ENCODE measurements at places on chromosomes 7 and 10.

DNA sequence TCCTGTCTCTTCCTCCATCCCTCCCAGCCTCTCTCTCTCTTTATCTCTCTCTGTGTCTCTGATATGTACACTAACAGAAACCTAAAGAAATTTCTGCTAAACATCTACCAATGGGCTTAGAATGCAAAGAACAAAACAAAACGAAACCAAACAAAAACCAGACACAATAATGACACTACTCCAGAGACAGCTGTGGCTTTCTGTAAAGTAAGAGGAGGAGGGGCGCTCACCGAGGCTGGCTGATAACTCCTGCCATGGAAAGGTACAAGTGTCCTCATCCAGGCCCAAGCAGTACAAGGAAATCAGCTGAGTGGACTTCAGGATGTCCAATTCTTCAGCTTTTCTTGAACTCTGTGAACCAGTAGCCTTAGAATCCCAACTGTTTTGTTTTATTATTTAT is 70.4 kb upstream of the FZD8 start:
- no peak for DNase-seq

GRCh38 chr7:44633254-44634186 is 27.1 kb downstream of the OGDH start:
- DNase-seq, result peak; percentile 27

DNA sequence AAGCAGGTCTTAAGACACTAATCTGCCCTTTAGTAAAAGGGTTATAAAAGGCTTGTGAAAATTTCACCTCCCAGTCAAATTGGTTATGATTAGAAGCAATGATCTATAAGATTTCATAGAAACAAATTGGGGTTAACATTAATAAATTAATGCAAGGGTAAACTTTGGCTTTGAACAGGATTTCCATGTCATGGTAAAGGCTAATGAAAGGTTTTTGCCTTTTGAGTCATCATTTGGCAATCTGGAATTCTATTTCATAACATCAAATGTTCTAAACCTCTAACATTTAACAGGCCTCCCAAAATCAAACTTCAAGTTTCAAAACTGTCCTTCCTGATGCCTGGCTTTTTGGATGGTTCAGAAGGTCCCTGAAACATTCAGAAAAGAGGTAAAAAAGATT is 62.4 kb downstream of the COA1 start:
- no peak for DNase-seq

DNA sequence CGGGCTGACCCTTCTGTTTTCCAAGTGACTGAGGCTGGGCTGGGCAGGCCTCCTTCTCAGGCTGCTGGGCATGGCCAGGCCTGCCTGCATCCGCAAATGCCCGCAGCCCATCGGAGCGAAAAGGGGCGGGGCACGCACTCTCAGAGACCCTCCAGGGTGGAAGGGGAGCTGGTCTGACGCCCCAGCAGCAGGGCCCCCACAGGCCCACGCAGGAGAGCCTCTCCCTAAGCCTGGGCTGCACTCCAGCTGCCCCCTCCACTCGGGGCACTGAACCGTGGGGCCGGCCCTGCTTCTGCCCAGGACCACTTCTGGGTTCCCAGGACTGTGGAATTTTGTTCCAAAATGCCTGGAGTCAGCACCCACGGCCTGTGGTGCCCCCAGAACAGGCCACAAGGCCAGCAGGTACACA is 9.3 kb downstream of the ADAP1 start:
- no peak for DNase-seq

GRCh38 chr7:49703337-49703736 is 70.1 kb upstream of the VWC2 start:
- no peak for DNase-seq

DNA sequence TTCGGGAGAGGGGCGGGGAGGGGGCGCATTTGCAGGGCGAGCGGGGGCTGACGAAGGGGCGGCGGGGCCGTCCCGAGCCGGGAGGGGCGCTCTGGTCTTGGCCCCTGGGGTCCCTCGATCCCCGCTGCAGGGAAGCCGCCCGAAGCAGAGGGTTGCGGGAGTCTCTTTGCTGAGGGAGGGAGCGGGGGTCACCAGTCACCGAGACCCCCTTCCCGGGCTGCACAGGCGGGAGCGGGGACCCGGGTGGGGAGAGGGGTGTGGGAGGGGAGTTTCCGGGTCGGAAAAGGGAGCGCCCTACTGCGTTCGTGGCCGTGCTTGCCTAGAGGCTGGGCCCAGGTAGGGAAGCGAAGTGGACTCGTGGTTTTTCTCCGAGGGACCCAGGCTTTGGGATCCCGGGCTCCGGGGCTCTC is 422 bp downstream of the AP1S1 start:
- no peak for DNase-seq

- no peak for DNase-seq
These were observed 90.6 kb downstream of the FAM171A1 start for GRCh38 chr10:15280462-15280861.

DNA sequence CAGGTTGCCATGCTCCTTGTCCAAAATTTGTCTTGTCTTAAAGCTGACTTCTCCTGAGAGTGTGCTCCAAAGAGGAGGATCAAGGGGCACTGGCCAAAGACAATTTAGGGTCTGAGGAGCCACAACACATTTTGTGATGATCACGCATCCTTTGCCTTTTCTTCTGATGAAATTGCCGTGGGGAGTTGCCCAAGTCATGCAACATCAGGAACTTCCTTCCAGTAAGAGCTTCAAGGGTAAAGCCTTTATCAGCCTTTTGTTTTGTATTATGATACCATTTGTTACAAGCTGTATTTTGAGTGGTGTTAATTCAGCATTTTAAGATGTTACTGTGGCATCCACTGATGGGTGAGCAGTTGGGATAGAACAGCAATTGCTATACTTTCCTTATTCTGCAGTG is 131.2 kb upstream of the MKI67 start:
- DNase-seq, result no peak

DNA sequence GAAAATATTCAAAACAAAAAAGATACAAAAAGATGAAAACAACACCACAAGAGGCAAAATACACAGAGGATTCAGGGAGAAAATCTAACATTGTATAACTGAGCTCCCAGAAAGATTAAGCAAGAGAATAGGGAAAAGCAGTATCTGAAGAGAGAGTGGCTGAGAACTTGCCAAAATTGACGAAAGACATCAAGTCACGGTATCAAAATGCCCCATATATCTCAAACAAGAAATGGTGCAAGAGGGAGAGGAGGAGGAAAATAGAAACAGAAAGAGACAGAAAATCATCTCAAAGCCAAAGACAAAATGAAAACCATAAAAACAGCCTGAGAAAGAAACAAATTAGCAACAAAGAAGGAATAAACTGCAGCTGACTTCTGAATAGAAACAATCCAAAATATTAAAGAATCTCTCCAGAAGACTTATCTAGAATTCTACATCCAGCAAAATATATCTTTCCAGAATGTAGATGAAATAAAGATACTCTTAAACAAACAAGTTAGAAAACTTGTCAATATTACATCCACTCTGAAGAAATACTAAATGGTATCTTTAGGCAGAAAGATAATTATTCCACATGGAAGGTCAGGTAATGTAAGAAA is 5.5 kb downstream of the USP6NL start:
- DNase-seq, result no peak

- DNase-seq, result no peak
These were observed 97.2 kb upstream of the PCGF5 start for GRCh38 chr10:91123261-91123660.

- no peak for DNase-seq
These were observed 22.8 kb upstream of the ARID5B start for GRCh38 chr10:61878740-61879068.

DNA sequence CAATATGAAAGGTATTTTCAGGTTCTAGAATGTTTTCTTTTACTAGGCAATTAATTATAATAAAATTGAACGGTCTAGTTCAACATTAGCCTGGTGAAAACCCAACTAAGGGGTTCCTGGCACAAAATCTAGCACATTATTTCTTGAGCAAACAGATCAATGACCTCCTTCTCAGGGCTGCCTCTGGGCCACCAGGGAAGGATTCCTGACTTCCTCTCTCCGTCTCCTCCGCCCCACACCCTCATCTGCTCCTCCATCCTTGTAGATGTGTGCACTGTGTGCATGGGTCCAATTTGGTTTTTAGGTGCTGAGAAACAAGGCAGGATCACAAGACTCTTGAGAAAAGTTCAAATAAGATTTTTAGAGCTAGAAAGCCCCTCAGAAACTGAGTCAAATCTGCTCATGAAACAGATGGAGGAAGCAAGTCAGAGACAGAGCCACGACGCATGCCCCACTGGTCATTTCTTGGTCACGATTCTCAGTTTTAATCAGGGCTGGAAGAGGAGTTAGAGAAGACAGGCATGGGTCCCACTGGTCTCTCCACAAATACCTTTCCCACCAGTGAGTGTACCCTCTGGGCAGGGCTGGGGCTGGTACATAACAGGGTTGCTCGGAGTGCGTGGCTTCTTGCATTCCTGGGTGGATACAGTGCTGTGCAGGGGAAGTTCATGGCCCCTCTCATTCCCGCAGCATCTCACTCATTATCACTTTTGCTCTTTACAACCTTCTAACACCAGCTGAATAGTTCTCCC is 3.8 kb downstream of the TRPV6 start:
- no peak for DNase-seq

DNA sequence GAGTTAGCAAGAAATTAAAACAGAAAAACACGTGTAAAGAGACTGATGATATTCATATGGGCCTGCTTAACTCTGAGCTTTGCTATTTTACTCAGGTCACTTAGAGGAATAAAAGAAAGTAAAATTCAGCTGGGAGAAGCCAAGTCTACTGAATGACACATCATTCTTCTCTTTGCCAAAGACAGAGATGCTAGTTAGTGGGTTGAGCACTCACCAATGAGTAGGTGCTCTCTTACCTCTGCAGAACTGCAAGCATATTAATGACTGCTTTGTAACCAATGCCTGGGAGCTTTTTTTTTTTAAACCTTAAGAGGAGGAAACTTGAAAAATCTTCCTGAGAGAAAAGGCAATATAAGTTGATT is 44.8 kb upstream of the BAMBI start:
- no peak for DNase-seq

GRCh38 chr7:1111156-1111555 is 23.2 kb downstream of the GPER1 start:
- DNase-seq, result no peak

- no peak for DNase-seq
These were observed 13.2 kb downstream of the YKT6 start for GRCh38 chr7:44213877-44214388.

DNA sequence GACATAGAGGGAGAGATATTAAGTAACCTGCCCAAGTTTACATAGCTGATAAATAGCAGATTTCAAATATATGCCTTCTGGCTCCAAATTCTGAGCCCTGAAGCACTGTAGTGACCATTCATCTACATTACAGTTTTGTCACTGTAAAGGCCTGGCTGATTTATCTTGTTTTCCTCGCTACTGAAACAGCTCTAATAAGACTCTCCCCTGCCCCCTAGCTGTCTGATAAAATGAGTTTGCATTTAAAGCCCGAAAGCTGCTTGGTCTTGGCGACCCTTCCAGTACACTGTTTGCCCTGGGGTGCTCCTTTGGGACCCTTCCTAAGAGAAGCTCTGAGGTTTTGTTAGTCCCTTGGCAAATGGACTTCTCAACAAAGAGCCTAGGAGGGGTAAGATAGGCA is 59.7 kb upstream of the RAB11FIP2 start:
- DNase-seq, result no peak

DNA sequence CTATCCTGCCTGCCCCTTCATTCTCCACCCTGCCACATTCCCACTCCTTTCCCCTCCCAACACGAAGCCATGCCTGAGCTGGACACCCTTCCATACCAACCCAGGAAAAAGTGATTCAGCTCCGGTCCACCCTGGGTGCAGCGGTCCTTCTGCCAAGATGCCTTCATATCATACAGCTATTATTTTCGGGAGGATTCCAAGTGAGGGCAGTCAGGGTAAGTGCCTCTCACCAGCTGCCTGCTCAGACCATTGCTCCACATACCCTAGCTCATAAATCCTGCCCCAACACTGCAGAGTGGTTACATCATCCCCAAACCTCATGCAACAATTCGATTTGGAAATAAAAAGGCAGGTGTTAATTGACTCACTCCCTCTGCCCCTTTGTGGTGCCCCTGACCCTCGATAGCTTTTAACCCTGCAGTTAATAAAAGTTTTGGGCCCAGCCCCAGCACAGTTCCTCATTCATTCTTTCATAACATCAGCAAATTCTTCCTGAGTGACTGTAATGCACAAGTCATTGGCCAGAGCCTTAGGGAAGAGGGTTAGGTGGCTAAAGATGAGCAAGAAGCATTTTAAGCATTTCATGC is 42.6 kb downstream of the ZNF503 start:
- no peak for DNase-seq

DNA sequence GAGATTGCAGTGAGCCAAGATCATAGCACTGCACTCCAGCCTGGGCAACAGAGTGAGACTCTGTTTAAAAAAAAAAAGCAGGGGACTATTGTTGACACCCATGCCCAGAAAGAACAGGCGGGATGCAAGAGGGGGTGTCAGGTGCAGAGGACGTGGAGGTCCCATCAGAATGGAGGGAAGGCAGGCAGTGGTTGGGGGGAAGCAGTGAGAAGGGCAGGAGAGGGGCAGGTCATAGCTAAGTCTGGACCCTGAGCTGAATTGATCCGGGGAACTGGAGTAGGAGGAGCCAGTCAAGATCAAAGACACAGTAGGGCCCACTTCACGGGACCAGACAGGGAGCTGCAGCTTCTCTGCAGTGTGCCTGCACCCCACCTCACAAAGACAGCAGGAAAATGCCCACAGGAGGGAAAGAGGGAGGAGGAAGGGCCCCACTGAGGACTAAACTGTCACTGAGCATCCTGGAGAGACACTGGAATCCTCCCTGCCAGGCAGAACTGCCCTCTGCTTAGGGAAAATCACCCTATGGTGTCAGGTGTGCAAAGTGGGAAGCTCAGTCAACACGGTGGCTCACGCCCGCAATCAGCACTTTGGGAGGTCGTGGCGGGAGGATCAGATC is 27.3 kb upstream of the ECHDC3 start:
- no peak for DNase-seq

DNA sequence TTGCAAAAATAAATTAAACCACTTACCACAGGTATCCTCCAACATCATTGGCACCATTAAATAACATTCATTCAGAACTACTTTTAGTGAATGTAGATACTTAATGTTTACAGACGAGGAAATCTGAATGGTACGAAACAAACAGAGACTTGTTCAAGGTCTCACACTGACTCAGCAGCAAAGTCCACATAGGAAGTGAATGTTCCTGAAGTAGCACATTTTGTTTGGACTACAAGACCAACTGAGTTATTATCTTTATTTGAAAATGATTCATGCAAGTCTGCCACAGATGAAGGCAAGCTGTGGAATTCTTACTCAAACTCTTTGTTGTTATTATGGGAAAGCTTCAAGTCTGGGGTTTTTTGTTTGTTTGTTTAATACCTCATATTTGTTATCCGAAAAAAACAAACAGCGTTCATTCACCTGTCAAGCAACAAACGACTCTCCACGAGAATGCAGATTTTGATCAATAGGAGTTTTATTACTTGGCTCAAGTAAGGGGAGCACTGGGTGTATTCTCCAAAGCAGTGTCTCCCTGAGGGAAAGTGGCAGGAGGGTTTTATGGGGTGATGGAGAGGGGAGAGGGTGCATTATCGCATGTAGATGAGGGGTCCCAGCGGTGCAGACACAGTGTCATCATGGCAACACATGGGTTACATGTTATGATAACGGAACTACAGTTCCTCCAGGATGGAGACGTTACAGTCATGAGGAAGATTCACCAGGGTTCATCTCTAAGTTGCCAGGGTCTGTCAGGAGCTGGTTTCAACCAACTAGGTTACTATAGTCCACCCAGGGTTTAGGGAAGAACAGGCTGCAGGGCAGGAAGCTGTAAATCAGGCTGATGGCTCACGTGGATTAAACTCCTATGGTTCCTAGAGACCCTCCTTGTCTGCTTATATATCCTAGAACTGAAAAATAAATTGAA is 147.7 kb upstream of the AKR1E2 start:
- DNase-seq, result no peak

GRCh38 chr7:68133045-68133444 is 1136.4 kb downstream of the TYW1 start:
- DNase-seq, result no peak

GRCh38 chr10:48705401-48705938 is 20.8 kb downstream of the WDFY4 start:
- DNase-seq, result no peak

All from stimulated activated CD4-positive, alpha-beta T cell treated with anti-CD3 and anti-CD28 coated beads, TNF-alpha, amount 100 ng/mL, for 1 hour (primary cell).